Naive B cell (primary cell): ENCODE measurements at places on chromosomes 6 and 20.

- no peak for DNase-seq
Observed at GRCh38 chr6:100901582-100901981, 20.5 kb upstream of the ASCC3 start.

DNA sequence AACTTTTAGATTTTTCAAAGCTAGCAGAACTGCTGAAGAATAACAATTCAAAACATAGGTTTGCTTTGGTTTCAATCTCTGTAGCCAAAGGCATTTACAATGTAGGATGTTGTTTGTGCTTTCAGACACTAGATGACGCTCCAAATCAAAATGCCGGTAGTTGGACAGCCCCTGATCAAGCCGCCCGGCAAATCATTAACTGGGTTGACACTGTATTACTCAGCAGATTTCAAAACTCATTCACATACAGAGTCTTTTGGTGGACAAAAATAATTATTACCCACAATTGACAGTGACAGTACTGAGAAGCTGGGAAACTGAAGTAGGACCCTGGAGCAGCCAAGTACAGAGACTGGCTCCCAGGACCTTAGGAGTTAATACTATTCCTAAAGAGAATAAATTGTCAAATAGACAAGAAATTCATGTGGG is 21.3 kb upstream of the HFE start:
- DNase-seq: peak; percentile 66

GRCh38 chr6:28772480-28773381 is 151.1 kb downstream of the TRIM27 start:
- no peak for DNase-seq

DNA sequence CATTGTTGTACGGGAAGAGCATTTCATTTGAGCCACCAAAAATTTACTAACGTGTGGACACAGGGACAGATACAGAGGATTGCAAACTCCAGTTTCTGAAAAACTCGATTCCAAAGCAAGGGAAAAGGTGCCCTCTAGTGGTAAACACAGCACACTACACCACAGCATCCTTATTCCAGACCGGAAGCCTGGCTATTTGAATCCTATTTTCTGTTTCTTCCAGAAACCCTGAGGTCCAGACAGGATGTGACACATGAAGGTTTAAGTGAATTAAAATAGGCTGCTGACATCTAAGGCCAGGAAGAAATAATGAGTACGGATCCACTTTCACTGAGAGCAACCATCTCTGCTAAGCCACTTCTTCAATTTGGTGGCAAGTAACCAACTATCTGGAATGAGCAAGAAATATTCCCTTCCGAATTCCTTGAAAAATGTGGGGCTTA is 31.8 kb upstream of the GMPR start:
- peak; percentile 54 for DNase-seq

GRCh38 chr20:48541581-48542071 is 286.2 kb downstream of the PREX1 start:
- no peak for DNase-seq

- DNase-seq: no peak
Observed at GRCh38 chr6:162343936-162344645, 383.5 kb downstream of the PRKN start.

- no peak for DNase-seq
Observed at GRCh38 chr20:2752567-2753460, 47.6 kb downstream of the CPXM1 start.

GRCh38 chr6:138485005-138485545 is 14.2 kb downstream of the NHSL1 start:
- no peak for DNase-seq

- no peak for DNase-seq
Observed at GRCh38 chr6:126180585-126180984, 159.3 kb upstream of the CENPW start.

DNA sequence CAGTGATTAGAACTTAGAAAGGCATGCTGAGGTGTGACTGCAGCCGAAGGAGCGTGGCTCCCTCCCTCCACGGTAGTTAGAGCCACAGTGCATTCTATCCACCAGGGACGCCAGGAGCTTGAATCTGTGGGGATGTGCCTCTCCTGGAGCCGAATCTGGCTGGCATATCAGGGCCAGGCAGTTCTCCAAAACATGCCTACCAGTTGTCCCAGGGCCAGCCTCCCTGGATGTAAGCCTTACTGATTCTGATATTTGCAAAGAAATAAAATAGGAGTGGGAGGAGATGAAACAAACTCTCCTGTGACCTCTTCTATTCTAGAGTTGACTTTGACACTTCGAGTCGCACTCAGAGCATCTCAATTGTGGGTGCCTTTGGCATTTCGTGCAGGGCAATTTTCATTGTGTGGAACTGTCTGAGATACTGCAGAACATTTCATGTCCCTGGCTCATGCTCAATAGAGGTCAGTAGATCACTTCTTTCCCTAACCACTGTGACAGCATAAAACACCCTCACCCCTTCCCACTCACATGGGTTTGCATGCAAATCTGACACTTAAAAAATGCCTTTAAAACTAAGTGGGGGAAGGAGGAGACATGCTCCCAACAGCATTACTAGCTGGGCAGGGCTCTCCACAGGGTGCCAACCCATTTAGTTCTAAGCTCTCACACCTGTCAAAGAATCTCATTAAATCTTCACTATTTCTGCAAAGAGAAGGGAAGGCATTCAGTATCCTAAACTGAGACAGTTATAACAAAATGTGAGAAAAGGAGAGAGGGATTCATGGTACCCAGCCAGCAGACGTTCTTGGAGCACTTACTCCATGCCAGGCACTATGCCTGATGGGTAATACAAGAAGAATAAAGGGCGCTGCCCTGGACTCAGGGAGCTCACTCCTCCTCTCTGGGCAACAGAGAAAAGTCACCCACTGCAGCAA is 378.9 kb downstream of the PREX1 start:
- DNase-seq: no peak
